ENCODE measurements at places on chromosomes 2 and 18.

DNA sequence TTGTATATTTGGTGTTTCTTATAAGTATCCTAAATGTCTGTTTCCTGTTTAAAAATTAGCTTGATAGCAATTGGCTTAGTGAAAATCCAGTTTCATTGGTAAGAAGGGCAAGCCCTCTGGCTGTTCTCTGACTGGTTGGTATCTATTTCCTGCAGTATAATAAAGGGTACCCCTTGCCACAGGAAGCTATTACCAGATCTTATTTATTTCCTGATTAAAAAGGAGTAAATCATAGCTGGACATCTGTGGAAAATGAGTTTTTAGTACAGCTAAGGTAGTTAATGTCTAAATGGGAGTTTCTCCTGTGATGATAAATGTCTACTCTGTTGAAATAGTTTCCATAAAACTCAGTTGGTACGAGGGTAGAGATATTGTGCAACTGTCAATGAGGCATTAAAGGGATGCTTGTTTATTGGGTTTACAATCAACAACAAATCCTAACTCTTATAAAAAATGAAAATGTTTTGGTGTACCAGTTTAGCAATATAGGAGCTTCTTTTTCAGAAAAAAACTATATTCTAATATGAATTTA, 58.7 kb downstream of the FASTKD2 start:
- no peak for DNase-seq

- DNase-seq: no peak
Measured at GRCh38 chr18:14924226-14924625, 176.3 kb downstream of the ANKRD30B start.

GRCh38 chr18:59387687-59388565, 28.9 kb upstream of the LMAN1 start:
- no peak for DNase-seq

- no peak for DNase-seq
Measured at GRCh38 chr2:175838979-175839378, 163.1 kb downstream of the LNPK start.

GRCh38 chr2:9236867-9237266, 30.3 kb downstream of the ASAP2 start:
- no peak for DNase-seq

GRCh38 chr2:148998165-148998830, 40.2 kb upstream of the LYPD6B start:
- DNase-seq: no peak

DNA sequence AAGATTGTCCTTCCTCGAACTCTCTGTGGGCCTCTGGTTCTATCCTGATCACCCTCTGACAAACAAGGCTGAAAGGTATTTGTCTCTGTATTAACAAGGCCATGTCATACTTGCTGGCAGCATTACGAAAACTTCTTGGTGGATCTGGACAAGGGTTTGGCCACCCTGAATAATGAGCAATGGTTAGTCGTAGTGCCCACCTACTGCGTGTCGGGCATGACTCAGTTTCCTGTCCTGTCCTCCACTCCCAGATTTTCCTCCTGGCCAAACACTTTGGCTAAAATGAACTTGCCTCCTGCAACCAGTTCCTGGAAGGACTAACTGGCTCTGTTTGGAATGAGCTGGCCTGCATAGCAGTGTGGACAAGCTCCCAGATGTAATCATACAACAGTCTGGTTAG, 198.5 kb upstream of the SMIM21 start:
- no peak for DNase-seq

All from stimulated activated CD8-positive, alpha-beta memory T cell treated with anti-CD3 and anti-CD28 coated beads, Interleukin-15, amount 100 ng/mL, for 4 hours (primary cell).